T-helper 17 cell (primary cell): ENCODE measurements at places on chromosomes 1 and 21. TPM values are rescaled to one million over a fixed set of nuclear protein-coding genes. Genes with fewer than 3 reads are reported as not detected.
A peak's percentile ranks its signal among the peaks of the same experiment; 100 is the strongest.

Gene PCAT6
- total RNA-seq: 0.97 TPM

Gene RGSL1
- total RNA-seq: not detected

GRCh38 chr1:212680680-212681389, 18.8 kb downstream of the BATF3 start:
- H3K4me1 ChIP-seq: peaks cover 28% of the 10 kb centered on the region
- peak overlapping the region; percentile 32 for H3K27ac ChIP-seq
- DNase-seq: no peak
- H3K4me3 ChIP-seq: no peak overlapping the region
- H3K36me3 ChIP-seq: no peaks in the 10 kb centered on the region
- H3K27me3 ChIP-seq: peaks cover under 1% of the 10 kb centered on the region

GRCh38 chr1:89866568-89866967, 45.7 kb downstream of the LRRC8D start:
- H3K27ac ChIP-seq: peak overlapping the region; percentile 97
- DNase-seq: no peak
- H3K36me3 ChIP-seq: peaks cover 12% of the 10 kb centered on the region
- H3K27me3 ChIP-seq: no peaks in the 10 kb centered on the region
- H3K4me1 ChIP-seq: peaks cover 65% of the 10 kb centered on the region

DNA sequence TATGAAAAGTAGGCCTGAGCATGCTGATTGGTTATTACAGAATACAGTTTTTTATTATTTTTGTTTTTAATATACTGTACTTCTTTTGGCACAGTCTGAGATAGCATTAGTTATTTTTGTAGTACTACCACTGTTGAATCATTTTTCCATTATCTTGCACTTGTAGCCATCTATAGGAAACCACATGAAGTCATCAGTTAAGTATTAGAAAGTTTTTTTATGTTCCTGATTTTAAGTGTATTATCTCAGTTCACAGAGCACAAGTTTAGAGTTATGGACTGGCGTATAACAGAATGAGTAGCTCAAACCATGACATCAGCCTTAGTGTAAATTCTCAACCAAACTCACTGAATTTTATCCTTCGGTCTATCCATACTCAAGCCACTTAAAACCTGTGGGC, 22.8 kb downstream of the DHX9 start:
- no peak overlapping the region for H3K4me3 ChIP-seq
- no peaks in the 10 kb centered on the region for H3K27me3 ChIP-seq
- H3K4me1 ChIP-seq: peaks cover 11% of the 10 kb centered on the region
- H3K36me3 ChIP-seq: peaks cover 5% of the 10 kb centered on the region
- H3K27ac ChIP-seq: no peak overlapping the region
